ENCODE measurements at places on chromosomes 6 and 20.

DNA sequence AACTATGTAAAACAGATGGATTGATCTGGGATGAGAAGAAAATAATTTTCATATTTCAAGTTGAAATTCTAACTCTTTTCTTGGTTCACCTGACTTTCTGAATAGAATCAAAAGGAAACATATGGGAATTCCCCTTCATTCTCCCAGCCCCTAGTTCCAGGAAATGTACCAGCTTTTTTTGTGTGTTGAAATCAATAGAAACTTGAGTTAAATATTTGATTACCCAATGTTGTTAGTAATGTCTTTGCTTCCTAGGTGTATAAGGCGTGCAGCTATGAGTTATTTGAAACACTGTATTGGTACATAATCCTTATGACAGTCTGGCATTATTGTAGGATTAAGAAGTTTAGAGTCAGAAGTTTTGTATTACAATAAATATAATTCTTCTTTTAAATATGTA lies 21.5 kb downstream of the VNN2 start:
- no peak for DNase-seq

GRCh38 chr6:19995575-19996257 lies 158.5 kb downstream of the ID4 start:
- peak; percentile 19 for DNase-seq

DNA sequence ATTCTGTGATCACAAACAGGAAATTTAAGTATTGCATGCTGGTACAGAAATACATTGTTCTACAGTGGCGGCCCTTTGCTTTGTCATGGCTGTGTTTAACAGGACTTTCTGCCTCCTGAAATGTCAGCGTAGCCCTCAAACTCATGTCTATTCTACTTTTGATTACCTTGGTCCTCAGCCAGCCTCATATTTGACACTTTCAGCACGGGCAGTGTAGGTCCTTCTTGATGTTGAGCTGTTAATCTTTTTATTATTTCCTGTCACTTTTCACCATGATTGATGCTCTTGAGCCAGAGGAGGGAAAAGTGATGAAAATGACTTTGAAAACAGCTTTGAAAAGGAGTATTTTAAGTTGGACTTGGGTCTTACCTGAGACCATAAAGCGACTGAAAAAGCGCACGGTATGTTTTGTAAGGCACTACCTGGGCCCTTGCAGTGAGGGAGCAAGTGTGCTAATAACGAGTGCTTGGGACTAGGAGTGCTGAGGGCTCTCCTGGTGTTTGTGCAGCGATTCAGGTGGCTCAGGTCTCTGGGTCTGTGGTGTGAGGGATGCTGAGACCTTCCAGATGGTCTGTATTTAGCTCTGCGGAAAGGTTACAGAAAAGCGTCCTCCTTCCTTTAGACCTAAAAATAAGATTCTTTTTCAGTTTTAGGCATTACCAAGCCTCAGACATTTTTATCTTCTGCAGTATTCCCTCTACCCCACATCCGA lies 45.2 kb upstream of the RREB1 start:
- DNase-seq, result no peak

DNA sequence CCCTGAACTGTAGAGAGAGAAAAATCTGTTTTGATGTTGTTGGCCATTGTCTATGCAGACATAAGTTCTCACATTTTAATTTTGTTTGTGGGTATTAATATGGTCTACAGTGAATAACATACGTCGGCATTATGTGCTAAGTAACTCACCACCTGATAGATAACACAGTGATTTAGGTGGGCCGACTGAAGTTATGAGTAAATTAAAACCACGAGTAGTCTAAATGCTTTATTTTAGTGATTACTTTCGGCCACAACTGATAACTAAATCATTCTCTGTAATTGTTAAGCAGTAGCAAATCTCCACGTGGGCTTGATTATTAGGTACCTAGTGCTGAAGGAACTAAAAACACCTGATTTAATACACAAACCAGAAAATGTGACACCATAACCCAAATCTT lies 1.1 kb downstream of the DOP1A start:
- no peak for DNase-seq

DNA sequence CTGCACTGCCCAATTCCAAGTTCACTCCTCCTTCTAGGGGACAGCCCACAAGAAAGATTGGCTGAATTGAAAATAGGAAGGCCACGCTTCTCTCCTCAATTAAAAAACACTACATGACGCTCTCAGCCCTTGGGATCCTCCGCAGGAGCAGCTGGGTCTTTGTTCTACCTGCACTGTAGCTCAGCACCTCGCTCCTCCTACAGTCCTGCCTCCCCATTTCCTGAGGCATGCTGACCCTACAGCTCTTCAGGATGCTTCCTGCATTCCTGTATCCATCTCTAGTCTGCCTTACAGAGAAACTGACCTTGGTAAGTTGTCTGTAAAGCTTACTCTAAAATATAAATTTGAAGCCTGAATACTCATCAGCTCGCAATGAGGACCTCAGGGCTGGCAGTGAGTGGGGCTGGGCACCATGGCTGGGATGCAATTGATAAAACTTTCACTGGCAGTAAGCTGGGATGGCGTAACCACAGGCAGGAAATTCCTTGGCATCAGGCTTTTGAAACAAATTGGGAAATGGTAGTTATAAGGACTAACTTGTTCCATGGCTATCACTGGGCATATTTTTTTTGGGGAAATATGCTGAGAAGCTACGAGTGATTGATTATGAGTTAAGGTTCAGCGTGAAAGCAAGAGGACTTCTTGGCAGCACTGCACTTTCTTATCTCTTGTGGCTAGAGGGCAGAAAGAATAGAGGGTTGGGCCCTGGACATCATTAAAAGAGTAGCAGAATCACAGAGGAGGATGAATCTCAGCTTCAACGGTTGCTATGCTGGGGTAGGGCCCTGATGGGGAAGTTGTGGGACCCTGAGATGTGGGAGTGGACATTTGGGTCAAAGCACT lies 11.7 kb upstream of the SIRPB1 start:
- DNase-seq, result no peak

DNA sequence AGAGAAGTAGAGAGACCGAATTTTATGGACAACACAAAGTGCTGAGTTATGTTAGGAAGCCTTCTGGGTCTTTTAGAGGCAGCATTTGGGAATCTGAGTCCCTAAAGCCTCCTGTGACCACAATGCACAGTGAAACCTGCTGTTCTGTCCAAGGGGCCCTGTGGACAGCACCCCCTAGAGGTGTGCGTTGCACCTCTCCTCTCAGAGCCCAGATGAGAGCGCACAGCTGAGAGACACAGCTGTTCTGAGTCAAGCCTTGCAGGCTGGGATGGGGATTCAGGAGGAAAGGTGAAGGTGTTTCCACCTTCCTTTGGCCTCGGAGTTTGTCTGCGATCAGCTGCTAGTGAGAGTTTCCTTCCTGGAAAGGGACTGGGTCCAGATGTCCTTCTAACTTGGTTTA lies 13.0 kb downstream of the PCK1 start:
- no peak for DNase-seq
